ENCODE measurements at places on chromosomes 16 and 17. TPM values are rescaled to one million over a fixed set of nuclear protein-coding genes. Genes with fewer than 3 reads are reported as not detected.

The TP53TG3F gene
- total RNA-seq = not detected

The KRTAP4-6 gene
- total RNA-seq = not detected

The MARVELD3 gene
- total RNA-seq = 9.3 TPM

The DBNDD1 gene
- total RNA-seq = 2.5 TPM

The KRT27 gene
- 0.71 TPM for total RNA-seq

The CA5A gene
- 0.63 TPM for total RNA-seq

The B4GALNT2 gene
- 0.25 TPM for total RNA-seq

The ARL17B gene
- total RNA-seq = 24.7 TPM

The NATD1 gene
- 8.1 TPM for total RNA-seq
